NCI-H446 treated with DMSO at 0.1 percent for 48 hours (cell line): ENCODE measurements at places on chromosomes 7 and 10.
A peak's percentile ranks its signal among the peaks of the same experiment; 100 is the strongest.

DNA sequence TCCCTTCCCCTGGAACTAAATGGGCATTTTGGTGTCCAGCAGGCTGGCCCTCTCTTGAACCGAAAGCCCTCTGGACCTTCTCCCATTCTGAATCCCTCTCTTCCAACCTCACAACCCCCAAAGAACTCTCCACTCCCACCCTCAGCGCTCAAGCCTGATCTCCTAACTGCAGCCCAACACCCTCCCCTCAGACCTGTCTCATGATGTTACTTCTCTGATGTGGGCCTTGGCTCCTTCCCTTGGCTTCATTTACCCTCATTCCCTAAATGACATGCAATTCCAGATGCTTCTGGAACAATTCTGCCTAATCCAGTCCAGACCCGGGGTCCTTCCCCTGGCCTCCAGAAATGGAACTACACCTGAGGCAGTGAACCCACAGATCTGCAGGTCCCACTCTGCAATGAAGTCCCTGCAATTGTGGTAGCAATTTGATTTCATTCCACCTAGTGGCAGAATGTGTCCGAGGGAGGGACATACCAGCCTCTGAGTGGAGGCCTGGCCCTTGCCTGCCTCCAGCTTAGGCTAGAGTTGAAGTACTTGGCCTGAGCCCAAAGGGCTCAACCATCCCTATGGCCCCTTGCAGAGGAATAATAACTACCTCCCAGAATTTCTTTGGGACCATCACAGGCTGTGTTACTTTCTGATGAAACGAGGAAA, 4.1 kb upstream of the CEP41 start:
- DNase-seq: no peak

DNA sequence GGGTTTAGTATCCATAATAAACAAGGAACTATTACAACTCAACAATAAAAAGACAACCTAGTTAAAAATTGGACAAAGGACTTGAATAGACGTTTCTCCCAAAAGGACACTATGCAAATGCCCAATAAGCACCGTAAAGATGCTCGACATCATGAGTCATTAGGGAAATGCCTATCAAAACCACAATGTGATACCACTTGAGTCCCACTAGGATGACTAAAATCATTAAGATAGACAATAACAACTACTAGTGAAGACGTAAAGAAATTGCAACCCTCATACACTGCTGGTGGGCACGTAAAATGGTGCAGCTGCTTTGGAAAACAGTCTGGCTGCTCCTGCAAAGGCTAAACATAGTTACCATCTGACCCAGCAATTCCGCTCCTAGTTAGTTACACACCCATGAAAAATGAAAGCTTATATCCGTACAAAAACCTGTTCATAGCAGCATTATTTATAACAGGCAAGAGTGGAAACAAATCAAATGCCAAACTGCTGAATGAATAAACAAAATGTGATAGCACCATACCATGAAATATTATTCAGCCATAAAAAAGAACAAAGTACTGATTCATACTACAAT, 17.3 kb downstream of the CCDC3 start:
- no peak for DNase-seq

DNA sequence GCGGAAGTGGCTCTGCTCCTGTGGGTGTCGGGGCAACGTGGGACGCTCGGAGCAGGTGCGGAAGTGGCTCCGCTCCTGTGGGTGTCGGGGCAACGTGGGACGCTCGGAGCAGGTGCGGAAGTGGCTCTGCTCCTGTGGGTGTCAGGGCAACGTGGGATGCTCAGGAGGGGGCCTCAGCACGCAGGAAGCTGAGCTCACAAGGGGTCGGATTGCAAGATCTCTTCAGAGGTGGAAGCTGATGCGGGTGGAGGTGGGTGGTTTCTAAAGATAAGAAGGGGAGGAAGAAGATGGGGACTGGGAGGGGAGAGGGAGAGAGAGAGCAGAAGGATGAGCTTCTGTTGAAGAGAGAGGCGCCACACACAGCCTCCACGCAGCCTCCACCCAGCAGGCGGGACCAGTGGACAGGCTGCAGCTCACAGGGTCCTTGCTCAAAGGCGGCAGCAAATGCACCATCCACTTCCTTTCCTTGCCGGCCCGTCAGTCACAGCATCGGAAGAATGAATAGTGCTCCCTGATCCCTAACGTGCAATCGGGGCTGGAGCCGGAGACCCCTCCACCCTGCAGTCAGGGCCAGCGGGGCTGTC, 78.7 kb downstream of the PTPRN2 start:
- DNase-seq: no peak

- no peak for DNase-seq
Measured at GRCh38 chr7:45644237-45644636, 70.1 kb downstream of the ADCY1 start.

GRCh38 chr7:157358041-157358752, 21.4 kb downstream of the DNAJB6 start:
- no peak for DNase-seq

DNA sequence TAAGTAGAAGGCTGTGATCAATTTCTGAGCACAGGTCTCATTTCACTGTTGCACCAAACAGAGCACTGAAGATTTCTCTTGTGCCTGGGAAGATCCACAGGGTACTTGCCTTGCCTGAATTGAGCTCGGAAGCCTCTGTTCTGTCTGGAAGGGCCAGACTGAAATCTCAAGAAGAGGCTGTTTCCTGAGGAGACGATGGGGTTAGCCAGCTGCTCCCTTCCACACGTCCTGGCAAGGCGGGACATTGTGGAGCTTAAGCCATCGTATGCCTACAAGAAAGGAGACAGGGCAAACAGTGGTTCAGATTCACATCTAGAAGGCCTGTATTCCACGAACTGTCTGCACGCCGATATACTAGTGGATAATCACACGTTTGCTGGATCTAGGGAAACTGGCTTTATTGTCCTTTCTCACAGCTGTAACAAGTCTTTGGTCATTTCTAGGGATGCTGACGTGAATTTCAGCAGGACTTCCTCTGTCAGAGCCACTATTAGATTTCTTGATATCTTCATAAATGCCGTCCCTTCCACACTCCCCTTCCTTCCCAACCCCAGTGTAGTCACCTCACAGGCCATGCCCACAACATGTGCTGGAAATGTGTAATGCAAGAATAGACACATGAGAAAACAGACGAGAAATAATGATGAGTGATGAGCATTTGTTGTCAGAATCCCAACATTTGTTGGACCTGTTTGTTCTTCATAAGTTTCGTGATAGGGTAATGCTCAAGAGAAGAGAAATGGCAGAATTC, 137.2 kb upstream of the RSU1 start:
- no peak for DNase-seq

GRCh38 chr10:27741173-27742091, 4.2 kb downstream of the MKX start:
- DNase-seq: no peak

DNA sequence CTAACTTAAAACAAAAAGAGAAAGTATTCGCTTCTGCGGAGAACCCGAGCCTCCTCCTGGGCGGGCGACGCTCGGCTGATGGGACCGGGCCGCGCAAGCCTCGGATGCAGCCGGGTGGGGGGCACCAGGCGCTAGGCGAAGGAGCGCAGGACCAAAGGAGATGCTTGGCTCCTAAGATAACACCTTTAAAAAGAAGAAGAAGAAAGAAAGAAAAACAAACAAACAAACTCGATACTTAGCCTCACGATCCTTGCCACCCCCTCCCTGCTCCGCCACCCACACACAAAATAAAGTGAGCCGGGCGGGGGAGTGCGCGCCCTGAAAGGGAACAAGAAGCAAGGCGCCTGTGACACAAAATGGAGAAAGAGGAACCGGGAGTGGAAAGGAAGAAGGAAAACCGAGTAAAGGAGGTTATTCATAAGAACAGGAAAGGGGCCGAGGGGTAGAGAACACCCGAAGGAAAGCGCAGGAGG, 34.0 kb upstream of the EBLN1 start:
- DNase-seq: peak; percentile 8

GRCh38 chr7:1767524-1767923, 97.4 kb downstream of the ELFN1 start:
- DNase-seq: no peak

GRCh38 chr7:30795161-30795948, 24.1 kb downstream of the MINDY4 start:
- no peak for DNase-seq

GRCh38 chr10:112706577-112706976, 243.5 kb upstream of the TCF7L2 start:
- no peak for DNase-seq

DNA sequence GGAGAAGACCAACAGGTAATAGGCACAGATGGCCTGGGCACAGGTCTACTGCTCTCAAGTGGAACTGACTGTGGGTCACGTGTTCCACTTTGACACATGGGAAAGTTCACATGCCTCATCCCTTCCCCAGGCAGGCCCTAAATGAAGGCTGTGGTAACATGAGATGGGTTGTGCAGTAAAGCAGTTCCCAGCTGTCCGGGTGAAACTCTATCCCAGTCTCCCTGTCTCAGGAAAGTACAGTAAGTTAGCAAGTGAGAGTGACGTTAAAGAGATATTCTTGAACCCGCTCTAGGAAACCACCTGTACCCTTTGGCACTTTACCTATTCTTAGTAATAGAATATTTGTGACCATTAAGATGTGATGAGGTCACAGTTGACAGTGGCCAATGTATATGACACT, 343.7 kb upstream of the AOAH start:
- DNase-seq: no peak

- DNase-seq: no peak
Measured at GRCh38 chr7:12715372-12716133, 28.1 kb downstream of the ARL4A start.

- no peak for DNase-seq
Measured at GRCh38 chr10:127195571-127196281, 665 bp downstream of the INSYN2A start.

DNA sequence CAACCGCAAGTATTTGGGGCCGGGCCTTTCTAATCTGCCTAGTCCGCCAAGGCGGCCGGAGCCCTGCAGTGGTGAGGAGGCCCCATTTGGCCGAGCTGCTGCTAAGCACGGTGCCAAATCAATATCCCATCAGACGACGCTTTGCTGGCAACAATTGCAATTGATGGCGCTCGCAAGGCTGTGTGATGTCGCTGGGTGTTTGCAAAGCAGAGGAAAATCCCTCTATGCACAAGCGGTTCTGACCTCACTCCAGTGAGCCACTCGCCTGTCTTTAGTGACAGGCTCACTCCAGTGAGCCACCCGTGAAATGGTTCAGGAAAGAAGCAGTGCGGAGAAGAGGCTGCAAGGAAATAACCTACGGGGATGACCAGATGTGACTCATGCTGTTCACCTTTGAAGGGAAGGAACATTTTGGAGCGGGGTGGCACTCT, 18.3 kb upstream of the PDE1C start:
- DNase-seq: peak; percentile 86

GRCh38 chr7:142910481-142910880, 23.1 kb downstream of the TRPV5 start:
- DNase-seq: no peak

GRCh38 chr10:125662584-125662983, 20.4 kb downstream of the TEX36 start:
- no peak for DNase-seq

- no peak for DNase-seq
Measured at GRCh38 chr7:30268586-30268985, 15.8 kb upstream of the ZNRF2 start.

DNA sequence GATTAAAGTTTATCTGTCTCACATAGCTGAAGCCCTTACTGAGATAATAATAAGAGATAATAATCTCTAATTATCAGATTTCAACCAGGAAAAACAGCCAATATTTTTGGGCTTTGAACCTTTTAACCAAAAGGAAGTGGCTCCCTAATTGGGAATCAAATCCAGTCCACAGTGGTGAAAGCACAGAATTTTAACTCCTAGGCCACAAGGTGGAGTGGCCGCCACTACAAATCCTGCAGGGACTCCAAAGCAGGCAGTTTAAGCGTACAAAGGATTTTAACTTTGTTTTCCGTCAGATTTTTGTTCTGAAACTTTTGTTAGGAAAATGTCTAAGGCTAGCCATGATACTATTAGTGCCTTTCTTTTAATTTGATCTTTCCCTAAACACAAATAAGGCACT, 99.6 kb upstream of the CCNY start:
- DNase-seq: no peak

DNA sequence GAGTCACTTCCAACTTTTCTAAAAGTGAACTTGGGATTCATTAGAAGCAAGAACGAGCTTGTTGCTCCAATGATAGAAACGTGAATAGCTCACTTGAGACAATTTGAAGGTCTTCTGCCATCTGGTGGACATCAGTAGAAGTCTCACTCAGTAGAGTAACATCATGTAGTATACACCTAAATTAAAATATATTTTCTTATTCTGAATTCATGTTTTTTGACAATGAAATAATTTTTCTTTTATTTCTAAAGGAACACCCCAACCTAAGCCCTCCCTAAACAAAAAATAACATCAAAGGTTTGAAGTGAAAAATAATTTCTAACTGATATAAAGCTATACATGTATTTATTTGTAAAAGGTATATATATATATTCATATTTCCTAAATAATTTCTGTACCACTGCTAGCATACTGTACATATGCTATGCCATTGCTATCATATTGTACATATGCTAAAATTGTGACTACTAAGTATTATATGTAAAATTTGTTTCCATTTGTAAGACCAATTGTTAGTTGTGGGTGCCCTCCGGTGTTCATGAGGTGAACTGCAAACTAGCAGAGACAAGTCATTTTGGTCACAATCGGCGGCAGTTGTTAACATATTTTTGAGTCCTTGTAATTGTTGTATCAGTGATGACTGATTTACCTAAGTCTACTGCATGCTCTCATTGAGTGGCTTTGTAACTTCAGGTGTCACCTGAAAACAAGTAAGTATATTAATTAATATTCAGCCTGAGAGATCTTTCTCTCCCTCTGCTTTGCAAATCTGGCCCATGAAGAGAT, 121.9 kb downstream of the PTPRZ1 start:
- peak; percentile 60 for DNase-seq

DNA sequence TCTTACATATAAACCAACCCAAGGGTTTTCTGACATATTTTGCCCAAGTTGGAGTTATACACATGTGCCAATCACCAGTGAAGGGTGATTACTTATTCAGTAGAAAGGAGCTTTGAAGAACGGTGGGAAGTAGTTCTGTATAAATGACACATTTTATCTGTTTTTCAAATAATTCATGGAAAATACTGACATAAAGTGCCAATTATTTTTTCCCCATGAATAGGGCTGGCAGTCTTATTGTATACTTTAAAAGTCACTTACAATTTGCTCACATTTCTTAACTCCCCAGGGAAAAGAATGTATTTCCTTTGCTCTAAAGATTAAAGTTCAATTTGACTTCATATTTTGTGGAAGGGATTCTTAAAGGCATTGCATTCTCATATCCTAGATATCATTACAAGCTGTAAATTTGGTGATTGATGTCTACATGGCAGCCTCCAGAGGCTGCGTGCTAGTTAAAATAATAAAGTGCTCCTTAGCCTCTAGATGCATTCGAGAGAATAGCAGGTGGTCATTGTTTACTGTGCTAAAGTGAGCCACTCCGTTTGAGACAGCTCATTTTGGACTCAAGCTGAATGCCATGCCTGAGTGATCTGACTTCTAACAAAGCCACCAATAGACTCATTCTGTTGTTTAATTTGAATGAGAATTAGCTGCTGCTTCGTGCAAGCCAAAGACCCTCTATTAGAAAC, 148.8 kb upstream of the NRP1 start:
- no peak for DNase-seq

DNA sequence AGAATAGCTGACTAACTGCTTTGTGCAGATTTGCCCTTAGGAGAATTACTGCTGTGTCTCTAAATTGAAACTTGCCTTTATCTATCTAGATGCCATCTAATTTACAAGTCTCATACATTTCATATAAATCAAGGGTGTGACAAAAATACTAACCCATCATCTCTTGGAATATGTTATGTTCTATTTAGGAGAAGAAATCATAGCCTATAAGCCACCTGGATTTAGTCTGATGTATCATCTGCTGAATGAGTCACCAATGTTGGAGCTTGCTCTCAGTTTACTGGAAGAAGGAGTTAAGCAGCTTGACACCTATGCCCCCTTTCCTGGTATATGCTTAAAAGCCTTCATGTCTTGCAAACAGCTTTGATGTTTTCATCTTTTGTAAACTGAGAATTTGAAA, 43.5 kb downstream of the NUP205 start:
- DNase-seq: no peak
